Stimulated activated CD8-positive, alpha-beta memory T cell treated with anti-CD3 and anti-CD28 coated beads, Interleukin-7, amount 100 ng/mL, for 1 hour (primary cell): ENCODE measurements at places on chromosomes 5 and 9.

GRCh38 chr5:43305948-43306565, 7.2 kb downstream of the HMGCS1 start:
- no peak for DNase-seq

GRCh38 chr9:78775696-78776295, 478.9 kb downstream of the PSAT1 start:
- DNase-seq: no peak

- no peak for DNase-seq
Observed at GRCh38 chr9:38671372-38671731, 48.6 kb downstream of the FAM240B start.

DNA sequence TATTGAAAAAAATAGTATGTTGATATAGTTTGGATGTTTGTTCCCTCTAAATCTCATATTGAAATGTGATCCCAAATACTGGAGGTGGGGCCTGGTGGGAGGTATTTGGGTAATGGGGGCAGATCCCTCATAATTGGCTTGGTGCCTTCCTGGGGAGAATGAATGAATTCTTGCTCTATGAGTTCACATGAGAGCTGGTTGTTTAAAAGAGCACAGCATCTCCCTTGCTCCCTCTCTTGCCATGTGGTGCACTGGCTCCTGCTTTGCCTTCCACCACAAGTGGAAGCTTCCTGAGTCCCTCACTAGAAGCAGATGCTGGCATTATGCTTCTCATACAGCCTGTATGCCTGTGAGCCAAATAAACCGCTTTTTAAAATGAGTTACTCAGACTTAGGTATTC, 154.8 kb downstream of the ADAMTS6 start:
- no peak for DNase-seq

DNA sequence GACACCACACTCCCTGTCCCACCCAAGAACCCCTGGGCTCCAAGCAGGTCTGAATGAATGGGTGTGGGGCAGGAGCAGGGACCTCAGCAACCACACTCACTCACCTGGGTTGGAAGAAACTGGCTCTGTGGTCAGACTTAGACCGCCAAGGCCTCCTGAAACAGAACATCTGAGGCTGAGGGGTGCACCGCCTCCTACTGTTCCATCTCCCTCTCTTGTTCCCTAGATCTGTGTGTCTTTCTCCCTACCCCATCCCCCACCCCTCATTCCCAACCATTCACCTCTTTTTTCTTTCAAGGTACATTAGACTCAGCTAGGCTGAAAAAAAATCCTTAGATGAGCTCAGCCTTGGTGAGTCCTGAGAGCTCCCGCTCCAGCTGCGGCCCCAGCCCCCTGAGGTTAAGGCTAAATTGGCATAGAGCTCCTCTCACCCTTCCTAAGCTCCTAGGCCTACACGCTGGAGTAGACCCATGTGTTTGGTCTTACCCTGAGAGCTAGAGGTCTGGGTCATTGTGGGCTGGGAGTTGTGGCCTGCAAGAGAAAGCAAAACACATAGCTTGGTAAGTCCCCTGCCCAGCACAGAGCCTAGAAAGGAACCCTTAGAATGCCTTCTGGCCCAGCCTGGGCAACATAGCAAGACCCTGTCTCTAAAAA, 4.8 kb downstream of the ECSCR start:
- DNase-seq: no peak

DNA sequence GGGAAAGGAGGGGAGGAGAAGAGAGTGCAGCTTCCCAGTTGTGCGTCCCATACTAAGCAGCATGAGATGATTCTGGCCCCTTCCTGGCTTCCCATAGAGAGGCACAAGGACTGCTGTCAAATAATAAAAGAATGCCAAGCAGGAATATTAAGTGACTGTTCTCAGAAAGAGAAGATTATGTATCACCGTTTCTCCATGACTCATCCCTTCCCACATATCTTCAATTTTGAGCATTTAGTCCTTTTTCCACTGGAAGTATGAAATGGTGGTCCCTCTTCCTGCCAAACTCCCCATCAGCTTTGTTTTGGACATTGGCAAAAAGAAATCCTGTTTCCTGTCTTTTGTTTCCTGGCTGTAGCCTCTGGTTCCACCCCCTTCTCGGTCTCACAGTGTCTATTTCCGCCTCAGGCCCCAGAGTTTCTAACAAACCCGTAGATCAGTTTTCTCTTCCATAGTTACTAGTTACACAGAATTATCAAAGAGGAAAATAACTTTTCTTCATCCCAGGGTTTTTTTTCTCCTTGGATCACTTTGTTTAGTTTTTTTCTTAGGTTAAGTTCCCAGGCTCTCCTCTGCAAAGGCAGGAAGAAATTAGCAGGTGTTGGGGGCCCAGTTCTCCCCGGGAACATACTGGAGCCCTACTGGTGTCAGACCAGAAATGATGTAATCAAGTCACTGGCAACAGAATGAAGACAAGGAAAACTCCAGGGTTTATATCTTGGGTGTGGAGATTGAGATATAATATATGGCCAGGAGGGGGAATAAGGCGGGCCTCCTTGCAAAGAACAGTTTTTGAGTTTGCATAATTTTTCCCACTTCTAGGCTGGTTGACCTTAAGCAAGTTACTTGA, 26.4 kb upstream of the ARHGAP26 start:
- no peak for DNase-seq

DNA sequence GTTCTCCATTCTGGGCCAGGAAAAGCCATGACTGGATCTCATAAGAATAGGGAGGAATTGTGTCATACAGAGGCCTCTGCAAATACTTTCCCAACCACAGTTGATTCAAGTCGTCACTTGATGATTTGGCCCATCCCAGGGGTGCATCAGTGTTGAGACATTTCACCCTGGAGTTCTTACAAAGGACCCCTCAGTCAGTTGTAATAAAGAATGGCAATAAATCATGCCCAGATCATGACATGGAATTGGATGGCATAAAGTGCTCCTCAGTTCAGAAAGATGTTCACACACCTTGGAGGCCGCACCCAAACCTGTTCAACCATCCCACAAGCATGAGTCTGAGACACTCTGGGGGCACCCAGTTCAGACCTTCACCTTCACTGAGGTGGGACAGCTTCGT, 168.1 kb downstream of the NR3C1 start:
- DNase-seq: no peak

- no peak for DNase-seq
Observed at GRCh38 chr9:109868207-109868606, 88.2 kb downstream of the PALM2AKAP2 start.

DNA sequence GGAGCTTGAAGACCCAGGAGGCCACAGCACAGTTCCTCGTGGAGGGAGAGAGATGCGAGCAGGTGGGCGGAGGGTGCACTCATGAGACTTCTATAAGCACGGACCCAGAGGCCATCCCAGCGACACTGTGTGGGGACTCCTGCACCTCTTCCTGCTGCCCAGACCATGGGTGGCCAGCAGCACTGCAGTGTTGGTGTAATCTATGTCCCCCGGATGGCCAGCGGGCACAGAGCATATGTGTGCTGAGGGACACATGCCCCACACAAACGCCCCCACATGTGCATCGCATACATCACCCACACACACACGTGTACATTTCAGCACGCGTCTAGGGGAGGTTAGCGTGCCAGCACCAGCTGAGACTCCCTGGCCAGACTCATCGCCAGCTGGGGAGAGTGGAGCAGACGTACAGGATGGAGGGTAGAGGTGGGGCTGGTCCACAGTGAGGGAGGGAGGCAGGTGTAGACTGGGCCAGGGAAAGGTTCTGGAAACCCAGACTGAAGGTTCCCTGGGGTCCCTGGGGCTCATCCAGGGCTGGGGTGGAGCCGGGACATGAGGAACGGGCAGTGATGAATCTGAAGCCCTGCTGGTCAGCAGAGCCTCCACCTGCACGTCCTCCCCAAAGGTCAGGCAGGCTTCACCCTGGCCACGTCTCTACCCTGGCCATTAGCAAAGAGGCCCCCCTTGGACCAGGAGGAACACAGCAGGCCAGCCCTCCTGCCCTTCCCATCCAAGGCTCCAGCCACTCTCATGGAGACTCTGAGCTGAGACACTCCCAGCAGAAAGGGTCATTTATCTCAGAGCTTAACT, 27.6 kb downstream of the ADAMTS2 start:
- DNase-seq: no peak

GRCh38 chr5:87170799-87171198, 96.9 kb upstream of the RASA1 start:
- no peak for DNase-seq

GRCh38 chr9:133704711-133705181, 33.4 kb downstream of the SARDH start:
- DNase-seq: no peak

DNA sequence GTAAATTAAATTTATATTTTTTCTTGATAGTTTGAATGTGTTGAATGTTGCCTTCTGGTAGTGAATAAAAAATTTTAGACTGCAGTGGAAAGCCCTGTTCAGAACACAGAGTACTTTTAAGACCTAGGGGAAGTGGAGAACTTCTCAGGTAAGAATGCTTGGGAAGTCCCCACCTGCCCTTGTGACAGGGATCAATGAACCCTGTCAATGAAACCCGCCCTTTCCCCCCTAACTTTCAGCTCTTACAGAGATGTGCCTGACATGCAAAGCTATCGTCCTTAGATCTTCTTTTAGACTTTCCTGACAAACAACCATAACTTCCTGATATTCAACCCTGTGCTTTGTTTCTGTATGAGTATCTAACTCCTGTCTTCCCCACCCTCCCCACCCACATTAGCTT, 562.7 kb downstream of the TLE4 start:
- no peak for DNase-seq

DNA sequence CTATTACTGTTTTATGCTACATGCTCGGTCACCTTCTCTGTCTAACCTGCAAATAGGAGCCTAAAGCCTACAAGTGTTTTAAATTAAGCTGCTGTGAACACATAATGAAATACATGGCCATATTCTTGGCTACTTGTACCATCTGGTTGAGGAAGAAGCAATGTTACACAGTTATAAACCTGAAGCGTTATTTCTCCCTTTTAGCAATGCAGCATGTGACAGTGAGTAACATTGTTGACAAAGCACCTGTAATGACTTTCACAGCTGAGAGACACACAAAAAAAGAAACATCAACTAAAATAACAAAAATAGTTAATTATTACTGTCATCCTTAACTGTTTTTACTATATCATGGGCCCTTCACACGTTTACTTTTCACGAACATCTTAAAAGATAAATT, 146.9 kb downstream of the RORB start:
- DNase-seq: no peak

DNA sequence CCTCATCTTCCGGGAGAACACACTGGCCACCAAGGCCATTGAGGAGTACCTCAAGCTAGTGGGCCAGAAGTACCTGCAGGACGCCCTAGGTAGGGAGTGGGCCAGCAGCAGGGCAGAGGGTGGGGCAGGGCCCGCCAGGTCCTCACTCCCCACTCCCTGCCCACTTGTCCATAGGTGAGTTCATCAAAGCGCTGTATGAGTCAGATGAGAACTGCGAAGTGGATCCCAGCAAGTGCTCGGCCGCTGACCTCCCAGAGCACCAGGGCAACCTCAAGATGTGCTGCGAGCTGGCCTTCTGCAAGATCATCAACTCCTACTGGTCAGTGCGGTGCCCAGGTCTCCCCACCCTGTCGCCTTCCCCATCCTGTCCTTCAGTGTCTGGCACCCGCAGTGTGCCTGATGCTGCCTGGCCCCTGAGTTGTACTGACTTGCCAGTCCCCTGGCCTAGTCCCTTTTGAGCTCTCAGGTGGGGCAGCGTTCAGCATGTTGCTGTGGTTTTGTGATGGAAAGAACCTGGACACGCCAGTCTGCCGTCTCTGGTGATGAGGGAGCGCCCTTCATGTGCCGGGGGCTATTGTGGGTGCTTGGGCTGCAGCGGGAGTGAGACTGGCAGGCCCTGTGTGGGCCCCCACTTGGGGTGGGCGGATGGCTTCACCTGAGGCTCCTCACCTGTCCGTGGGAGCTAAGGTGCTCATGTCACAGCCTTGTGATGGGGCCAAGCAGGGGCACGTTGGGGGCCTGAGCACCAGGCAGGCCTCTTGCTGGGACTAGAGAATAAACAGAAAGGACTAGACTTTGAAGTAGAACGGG, 112.3 kb downstream of the DAB2IP start:
- DNase-seq: no peak

DNA sequence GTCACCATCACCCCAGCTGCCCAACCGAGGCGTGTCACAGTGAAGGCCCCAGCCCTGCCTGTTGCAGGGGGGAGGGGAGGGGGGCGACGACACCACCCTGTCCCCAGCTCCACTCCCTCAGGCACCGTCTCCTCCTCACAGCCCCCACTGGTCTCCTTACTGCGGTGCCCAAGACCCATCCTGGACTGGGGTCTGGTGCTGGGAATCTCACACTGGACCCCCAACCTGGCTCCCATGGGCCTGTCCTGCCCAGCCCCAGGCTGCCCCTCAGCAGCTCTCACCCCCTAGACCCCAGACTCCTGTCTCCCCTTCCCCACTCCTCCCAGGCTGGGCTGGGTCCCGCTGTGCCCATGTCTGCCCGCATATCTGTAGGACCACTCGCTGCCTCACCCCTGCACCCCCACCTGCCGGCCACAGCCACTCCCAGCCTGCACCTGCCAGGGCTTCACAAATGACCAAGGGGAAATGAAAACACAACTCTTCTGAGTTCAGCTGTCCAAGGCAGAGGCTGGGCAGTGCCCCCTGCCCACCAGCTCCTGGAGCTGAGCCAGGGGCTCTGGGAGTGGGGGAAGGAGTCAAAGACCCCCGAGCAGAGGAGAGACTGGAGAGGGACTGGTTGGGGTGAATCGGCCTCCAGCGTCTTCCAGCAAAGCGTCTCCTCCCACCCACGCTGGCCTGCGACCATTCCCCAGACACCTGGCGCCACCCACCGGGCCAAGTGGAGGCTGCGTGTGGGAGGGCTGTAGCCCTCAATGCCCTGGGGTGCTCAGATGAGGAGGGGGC, 32.6 kb upstream of the EGFL7 start:
- DNase-seq: peak; percentile 34

DNA sequence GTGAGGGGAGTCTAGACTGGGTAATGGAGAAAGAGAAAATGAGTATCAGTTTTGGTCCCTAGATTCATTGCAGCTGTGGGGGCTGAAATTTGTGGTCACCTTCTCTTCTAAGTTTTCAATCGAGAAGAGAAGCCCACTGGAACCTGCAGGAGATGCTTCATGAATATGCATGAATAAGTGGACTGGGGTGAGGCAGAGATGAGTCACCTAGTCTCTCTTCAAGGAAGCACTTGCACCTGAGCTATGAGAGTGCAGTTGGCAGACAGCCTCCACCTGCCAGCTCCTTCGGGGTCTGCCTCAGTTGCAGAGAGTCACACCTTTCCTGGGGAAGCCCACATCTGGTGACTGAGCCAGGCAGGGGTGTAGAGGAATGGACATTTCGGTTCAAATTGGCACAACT, 69.1 kb downstream of the ZNF366 start:
- no peak for DNase-seq

- no peak for DNase-seq
Observed at GRCh38 chr9:5832071-5832537, 813 bp downstream of the ERMP1 start.

- no peak for DNase-seq
Observed at GRCh38 chr5:43482490-43483297, 971 bp downstream of the TMEM267 start.
